ENCODE measurements at places on chromosomes 6 and 20.

- no peak for DNase-seq
These were observed 792.6 kb downstream of the PHF3 start for GRCh38 chr6:64428186-64428585.

DNA sequence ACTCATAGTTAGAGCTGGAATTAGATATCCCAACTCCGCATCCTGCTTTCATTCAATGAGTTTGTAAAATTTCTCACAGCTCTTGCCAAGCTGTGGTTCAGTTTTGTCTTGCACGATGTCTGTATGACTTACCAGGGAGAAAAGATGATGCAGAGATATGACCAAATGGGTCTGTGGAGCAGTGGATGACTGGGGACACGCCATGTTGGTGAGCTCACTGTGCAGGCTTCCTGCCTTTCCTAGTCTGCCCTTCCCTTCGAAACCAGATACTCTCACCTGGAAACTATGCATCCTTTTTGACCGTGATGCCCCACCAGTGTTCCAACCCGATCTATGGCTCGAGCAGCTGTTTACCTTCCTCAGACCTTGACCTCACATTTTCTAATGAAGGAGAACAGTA is 262.7 kb upstream of the BMP2 start:
- no peak for DNase-seq

DNA sequence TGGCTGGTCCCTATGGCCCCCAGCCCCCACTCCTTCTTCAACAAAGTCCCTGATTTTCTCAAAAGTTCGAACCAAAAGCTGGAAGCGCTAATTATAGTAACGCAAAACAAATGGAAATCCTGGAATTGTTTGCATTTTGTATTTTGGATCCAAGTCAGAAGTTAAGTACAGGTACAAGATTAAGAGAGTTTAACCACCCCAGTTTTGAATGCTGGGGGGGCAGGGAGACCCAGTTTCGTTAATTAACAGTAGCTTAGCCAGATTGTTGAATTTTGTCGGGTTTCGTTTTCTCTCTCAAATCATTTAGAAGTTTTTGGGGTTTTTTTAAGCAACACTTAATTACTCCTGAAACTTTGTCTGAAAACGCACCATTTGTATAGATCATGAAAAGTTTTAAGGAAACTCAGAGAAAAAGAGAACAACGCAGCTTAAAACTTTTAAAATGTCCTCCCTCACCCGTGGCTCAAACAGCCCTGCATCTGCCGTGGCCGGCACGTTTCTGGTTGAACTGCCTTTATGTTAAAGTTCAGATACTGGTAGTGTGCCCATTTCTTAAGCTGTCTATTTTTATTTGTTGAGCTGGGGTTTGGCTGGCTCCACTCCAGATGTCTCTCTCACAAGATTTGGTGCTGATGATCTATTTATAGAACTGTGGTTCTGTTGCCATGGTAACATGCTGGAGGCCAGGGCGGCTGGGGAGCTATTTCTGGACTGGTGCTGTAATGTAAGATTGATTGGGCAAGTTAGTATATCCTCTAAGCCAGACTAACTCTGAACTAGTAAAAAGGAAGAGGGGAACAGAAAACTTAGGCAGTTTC is 55.0 kb downstream of the GNAS start:
- peak; percentile 21 for DNase-seq

DNA sequence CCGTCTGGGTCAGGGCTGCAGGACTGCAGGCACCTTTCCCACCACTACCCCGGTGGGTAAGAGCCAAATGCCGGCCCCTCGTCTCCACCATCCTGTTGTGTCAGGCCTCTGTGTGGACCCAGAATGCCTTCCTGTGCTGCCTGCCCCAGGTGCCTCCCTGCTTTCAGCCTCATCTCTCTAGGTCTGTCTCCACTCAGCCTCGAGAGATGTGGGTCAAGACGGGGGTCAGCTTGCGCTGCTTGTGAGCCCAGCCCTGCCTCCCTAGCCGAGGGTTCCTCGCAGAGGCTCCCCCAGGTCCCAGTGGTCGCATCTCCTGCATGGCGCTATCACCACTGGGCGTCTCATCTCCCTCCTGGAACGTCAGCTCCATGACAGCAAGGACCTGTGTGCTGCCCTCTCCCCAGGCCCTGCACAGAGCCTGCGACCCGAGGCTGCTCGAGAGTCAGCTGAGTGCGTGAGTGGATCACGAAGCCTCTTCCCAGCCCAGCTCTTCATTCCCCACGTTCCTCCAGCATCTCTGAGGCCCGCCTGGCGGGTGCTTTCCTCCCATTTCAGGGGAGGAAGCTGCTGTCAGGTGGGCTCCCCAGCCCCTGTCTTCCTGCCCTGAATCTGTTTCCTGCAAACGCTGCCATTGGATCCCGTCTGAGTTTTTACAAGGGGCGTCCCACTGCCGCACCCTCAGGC is 38.7 kb upstream of the ZBP1 start:
- no peak for DNase-seq

- DNase-seq = peak; percentile 1
These were observed 177.0 kb downstream of the FOXC1 start for GRCh38 chr6:1786455-1787453.

DNA sequence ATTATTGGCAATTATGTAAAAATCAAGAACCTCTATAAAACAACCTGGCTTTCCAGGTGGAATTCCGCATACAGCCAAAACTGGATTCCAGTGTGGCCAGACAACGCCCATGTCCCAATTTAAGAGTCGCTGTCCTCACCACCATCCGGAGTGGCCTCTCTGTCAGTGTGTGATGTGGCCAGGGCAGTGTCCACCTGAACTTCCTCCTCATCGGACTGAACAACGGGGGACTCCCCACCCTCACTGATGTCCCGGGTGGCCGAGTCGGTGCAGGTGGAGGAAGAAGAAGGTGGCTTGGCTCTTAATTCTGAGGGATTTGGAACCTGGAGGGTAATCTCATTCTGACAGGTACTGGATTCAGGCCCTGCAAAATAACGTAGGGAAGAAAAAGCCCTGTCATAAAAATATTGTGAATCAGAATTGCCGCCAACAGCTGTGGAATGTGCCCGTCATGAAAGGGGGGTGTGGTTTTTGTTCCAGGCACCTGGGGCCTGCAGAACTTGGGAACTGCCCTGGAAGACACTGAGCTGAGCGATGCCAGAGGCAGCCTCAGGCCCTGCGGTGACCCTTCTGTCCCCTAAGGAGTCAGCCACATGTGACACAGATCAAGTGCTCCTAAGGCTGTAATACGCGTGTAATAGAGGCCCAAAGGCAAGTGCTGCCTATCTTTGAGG is 139.8 kb downstream of the DTNBP1 start:
- DNase-seq = no peak

DNA sequence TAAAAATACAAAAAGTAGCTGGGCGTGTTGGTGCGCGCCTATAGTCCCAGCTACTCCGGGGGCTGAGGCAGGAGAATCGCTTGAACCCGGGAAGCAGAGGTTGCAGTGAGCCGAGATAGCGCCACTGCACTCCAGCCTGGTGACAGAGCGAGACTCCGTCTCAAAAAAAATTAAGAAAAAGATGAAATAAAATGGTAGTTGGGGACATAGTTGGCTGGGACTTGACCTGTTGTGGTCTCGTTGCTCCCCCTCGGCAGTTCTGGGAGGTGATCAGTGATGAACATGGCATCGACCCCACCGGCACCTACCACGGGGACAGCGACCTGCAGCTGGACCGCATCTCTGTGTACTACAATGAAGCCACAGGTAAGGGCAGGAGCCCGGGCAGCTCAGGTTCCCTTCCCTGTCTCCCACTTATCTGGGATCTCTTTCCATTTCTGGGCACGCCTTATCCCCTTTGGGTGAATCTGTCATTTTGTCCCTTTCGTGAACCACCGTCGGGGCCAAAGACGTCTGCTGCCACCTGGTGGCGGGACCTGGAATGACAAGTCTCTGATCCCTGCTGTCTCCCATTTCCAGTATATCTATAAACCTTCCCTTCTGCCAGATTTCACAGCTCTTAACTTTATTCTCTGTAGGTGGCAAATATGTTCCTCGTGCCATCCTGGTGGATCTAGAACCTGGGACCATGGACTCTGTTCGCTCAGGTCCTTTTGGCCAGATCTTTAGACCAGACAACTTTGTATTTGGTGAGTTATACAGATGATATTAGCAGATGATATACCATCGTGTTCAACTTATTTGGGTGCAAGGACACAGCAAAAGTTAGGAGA is 2.3 kb downstream of the TUBB start:
- DNase-seq = peak; percentile 64

DNA sequence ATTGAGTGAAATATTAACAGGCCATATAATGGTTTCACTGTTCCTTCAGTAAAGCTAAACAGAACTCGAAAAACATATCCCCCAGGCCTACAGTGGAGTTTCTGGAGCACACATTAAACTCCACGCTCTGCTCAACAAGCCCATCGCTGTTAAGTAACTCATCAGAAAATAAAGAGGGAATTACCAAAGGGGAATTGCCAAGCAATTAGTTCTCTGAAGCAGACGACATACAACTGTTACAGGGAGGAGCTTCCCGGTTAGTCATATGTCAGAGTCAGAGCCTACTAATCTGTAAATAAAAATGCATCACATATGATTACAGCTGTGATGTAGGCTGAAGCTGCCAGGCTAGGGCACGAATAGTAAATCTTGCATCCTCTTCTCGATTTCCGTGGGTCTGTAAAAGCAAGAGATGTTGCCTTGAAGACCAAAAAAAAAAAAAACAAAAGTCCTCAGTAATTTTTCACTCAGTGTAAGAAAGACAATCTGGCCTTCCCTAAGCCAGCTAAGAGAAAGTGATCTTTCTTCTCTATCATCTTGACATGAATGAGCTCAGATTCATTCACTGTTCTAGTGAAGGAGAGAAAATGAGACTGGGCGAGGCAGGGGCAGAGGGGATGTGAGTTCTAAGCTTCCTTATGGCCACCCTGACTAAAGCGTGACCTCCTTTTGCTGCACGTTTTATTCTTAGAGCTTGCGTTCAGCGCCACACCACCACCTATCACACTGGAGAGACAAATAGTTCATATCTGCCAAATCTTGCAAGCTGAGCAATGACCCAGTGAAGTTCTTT is 13.8 kb downstream of the ATXN1 start:
- no peak for DNase-seq

DNA sequence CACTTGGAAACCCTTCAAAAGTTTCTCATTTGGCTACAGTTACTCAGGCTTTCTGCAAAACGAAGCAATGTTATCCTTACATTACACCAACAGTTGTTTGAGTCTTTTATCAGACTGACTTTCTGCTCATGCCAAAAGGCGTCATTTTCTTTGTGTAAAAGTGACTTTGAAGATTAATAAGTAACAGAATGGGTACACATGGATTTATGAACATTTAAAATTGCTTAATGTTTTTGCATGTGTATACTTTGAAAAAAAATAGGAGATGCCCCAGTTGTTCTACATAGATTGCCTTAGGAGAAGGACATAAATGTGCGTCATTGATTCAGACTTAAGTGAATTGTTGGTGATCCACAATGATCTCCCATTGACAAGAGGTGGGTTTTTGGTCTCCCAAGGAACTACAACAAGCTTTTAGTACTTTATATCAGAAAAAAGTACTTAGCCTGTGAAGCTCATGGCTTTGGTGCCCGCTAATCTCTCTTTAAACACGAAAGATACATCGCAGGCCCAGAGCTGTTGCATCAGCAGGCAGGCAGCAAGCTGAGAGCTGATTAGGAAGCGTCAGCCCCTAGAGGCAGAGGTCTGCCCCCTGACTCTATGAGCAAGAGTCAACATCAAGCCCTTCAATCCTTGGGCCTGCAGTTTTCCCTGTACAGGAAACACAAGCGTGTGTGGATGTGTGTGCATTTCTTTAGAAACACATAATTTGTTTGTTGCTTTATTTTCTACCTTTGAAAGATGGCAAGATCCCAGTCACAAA is 45.9 kb downstream of the SLC22A3 start:
- DNase-seq = no peak

- DNase-seq = no peak
These were observed 405.2 kb downstream of the RFPL4B start for GRCh38 chr6:112752305-112752704.

DNA sequence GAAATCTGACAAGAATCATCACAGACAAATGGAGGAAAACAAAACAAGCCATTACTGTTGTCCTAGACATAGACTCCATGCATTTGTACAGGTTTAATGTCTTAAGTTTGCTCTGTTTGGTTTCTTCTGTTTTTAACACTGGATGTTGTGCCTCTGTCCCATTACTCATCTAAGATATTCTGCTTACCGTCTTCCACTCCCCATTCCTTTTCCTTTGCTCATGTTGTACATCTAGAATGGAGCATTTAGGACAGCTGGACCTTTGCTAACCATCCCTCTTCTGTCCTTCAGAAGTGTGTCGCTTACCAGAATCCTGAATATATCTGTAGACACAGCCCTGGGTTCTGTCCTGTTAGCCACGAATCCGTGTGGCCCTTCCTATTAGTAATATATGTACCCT is 35.2 kb downstream of the RAB22A start:
- DNase-seq = no peak

DNA sequence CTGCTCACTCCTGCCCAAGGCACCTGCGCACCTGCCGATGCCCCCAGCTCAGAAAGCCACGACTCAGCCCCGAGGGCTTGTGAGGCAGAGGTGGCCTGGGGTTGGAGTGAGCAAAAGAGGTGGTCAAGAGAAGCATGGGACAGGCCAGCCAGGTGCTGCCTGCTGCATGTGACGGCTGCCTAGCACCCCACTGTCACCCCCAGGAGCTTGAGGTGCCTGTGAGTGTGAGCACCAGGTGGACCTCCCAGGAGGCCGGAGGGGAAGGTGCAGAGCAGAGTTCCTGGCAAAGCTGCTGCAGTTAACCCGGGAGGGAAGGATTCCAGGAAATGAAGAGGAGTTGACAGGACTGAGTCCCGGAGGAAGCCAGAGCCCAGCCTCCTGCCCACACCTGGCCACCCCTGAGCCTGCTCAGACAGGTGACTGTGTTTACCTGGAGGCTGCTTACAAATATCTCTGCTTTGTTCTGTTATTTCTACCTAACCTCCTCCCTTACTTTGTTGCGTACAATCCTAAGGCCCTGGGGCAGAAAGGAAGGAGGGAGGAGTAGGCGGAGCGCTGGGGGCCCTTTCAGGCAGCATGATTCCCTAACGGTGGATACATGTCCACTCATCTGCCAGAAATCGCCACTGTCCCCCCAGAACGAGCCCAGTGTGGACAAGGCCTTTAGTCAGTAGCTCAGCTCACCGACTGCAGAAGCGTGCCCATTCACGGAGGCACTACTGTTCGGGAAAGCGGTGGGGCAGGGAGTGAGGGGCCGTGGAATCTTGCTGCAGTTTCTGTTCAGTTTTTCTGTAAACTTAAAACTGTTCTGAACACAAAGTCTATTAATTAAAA is 87.5 kb upstream of the MPC1 start:
- DNase-seq = peak; percentile 44

GRCh38 chr6:96016334-96017069 is 728 bp downstream of the FUT9 start:
- peak; percentile 11 for DNase-seq

- no peak for DNase-seq
These were observed 47.8 kb upstream of the ARMC2 start for GRCh38 chr6:108800427-108800864.

GRCh38 chr6:87375315-87375714 is 30.7 kb downstream of the C6orf163 start:
- DNase-seq = no peak

DNA sequence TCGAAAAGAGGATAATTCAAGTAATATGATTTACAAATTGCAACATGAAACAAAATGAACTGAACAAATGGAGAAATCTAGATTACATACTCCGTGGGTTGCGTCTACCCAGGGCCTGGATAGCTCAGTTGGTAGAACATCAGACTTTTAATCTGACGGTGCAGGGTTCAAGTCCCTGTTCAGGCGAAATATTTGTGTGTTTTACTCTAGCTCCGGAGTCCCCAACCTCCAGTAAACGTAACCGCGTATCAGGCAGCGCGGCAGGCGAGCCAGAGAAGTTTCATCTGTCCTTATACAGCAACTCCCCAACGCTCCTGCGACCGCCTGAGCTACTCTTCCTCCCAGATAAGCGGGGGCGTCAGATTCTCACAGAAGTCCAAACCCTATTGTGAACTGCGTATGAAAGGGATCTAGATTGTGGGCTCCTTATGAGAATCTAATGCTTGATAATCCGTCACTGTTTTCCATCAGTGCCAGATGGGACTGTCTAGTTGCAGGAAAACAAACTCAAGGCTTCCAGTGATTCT is 176.1 kb downstream of the TRIM27 start:
- DNase-seq = peak; percentile 71

Measured in NCI-H146 (cell line).